ENCODE measurements at places on chromosomes 3 and 15.

DNA sequence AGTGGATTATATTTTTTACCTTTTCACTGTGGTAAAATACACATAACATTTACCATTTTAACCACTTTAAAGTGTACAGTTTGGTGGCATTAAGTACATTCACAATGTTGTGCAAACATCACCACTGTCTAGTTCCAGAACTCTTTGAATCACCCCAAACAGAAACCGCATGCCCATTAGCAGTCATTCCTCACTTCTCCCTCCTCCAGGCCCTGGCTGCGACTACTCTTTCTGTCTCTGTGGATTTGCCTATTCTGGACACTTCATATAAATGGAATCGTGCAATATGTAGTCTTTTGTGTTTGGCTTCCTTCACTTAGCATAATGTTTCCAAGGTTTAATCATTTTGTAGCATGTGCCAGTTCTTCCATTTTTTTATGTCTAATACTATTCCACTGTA is 409.8 kb downstream of the NTRK3 start:
- DNase-seq = no peak

DNA sequence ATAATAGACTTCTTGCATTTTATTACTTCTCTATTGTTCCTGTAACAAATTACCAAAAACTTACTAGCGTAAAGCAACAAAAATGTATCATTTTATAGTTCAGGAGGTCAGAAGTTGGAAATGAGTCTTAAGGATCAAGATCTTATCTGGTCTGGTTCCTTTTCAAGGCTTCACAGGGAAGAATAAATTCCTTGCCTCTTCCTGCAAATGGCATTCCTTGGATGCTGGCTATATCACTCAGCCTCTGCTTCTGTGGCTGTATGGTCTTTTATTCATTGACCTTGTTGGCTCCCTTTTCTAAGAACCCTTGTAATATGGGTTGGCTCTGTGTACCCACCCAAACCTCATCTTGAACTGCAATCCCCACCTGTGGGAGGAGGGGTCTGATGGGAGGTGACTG is 478.4 kb upstream of the THBS1 start:
- no peak for DNase-seq

GRCh38 chr3:171543759-171544300 is 83.6 kb upstream of the TNIK start:
- no peak for DNase-seq

GRCh38 chr3:8357859-8358258 is 143.8 kb upstream of the LMCD1 start:
- no peak for DNase-seq

DNA sequence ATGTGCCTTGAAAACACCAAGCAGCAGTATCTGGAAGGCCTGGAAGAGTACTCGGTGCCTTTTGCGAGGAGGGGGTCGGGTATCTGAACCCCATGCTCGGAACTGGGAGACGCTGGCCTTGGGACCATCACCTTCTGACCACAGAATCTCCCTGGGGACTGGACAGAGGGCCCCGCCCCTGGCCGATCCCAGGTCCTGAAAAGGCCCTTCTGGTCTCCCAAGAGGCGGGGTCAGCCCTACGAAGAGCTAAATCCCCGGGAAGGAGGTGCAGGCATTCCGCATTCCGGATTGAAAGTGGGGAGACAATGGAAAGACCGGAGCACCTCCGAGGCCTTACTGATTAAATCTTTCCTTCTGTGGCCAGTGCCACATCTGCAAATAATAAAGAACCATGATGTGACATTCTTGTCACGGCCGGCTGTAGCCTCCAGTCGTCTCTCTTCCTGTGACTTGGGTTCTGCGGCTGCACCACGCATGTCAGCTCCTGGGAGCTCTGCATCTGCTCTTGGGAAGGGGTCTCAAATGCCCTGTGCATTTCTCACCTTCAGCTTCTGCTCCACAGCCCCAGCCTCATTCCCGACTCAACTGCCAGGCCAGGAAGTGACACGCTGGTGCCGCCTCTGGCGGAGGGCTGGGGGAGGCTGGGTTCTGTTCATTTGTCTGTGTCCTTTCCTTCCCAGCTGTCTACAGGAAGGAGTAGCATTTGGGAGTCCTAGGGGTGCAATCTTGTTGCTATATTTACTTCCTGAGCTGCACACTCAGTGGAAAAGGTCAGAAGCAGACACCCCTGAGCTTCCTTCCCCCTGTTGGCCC is 173.5 kb downstream of the KLF13 start:
- no peak for DNase-seq

DNA sequence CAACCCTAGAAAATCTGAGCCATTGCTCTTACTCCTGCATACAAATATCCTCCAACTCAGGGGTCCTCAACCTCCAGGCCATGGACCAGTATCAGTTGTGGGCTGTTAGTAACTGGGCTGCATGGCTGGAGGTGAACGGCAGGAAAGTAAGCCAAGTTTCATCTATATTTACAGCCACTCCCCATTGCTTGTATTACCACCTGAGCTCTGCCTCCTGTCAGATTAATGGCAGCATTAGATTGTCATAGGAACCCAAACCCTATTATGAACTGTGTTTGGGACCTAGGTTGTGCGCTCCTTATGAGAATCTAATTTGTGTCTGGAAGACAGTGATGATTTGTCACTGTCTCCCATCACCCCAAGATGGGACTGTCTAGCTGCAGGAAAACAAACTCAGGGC is 246.5 kb upstream of the CDIN1 start:
- no peak for DNase-seq

DNA sequence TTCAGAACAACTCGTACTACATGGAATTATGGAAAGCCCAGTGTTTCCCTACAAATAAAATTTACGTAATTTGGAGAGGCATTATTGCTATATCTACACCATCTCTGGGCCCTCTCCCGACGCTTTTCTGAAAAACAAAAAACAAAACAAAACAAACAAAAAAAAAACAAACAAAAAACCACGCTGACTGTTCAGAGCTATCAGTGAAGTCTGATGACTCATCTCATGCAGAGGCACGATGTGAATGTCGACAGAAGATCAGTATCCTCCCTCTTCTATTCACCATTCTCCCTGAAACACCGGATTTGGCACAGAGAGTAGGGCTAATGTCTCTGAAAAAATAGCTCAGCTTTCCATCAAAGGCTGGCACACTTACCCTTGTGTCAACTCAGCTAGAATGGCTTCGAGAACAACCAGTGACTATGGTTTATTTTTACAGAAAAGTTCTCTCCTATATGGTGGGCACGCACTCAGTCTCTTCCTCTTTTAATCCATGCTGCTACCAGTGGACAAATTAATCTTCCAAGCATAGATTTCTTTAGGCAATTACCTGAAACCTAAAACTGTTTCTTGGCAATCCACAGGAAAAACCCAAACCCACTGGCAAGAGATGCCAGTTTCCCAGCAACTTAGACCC is 1.5 kb downstream of the CRBN start:
- no peak for DNase-seq

GRCh38 chr3:2873986-2874385 is 236.2 kb downstream of the IL5RA start:
- no peak for DNase-seq

DNA sequence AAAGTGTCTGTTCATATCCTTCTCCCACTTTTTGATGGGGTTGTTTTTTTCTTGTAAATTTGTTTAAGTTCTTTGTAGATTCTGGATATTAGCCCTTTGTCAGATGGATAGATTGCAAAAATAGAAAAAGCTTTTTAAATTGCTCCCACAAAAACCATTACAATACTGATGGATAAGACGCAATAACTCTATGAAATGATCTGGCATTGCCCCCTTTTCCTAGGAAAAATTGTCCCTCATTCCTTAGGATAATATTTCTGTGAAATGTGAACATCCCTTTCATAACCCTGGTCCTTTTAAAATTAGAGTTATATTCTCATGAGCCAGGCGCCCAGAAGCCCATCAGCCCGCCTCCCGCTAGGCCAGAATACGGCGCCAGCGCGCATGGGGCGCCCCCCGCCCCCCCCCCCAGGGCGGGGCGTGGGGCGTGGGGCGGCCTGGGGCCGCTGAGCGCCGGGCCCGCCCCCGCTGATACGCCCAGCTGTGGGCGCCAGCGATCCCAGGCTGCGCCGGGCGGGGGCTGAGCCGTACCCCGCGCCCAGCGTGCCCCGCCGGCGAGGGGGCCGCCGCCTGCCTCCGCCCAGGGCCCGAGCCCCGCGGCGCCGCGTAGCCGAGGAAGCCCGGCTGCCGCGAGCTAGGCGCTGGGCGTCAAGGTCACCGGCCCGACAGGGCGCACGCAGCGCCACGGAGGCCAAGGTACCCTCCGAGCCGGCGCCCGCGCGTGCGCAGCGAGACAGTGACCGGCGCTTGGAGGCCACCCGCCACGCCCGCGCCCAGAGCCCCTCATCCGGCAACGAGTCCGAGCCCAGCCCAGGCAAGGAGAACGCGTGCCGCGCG is 11.1 kb upstream of the ROPN1B start:
- DNase-seq = no peak

DNA sequence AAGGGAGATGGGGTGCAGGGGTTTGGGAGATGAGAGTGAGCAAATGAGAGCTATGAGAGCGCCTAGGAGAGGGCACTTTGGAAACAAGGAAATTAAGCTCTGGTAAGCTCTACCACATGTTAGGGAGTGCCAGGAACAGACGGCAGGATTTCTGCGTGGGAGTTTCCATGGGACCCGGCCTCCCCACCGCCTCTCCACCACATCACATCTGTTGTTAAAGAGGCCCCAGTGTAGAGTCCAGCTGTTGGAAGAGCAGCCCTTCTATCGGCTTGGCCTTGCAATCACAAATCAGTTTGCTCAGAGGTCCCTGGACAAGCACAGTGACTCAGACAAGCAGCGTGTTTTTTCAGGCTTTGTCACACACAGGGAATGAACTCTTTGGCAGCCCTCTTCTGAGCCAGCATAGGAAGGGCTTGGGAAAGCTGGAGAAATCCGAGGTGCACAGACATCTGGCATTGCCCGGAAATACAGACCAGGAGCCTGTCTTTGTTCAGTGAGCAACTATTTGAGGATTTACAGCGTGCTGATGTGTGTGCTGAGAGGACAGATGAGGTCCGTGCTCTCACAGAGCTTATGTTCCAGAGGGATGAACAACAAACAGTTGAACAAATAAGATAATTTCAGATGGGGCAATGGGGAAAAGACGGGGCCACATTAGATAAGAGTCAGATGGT is 370.6 kb upstream of the PROK2 start:
- DNase-seq = peak; percentile 35

- no peak for DNase-seq
Measured at GRCh38 chr15:70249616-70250015, 151.9 kb upstream of the TLE3 start.

DNA sequence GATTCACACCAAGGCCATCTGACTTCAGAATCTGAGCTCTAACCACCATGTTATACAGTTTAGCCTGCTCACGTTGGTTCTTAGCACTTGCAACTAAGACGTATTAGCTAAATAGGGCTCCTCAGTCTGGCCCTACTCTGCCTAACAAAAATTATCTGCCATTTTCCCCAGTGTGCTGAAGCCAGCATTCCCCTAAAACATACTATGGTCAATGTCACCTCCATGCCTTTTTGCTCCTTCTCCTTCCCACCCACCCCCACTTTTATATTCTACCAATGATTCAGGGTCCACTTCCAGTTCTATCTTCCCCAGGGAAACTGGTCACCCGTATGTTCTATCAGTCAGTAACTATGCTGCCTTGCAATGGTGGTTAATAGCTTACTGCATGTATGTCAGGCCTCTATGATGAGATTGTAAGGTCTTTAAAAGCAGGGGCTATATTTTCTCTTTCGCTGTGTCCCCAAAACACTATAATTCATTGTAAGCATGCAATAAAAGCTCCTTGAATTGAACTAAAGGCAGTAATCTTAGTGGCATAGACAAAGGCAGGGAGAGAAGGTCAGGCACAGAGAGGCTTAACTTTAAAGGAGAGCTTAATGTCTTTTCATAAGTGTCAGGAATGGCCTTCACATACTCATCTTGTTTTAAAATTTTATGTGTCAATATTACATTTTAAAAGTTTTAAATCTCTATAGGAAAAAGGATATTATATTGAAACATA is 23.3 kb downstream of the POPDC2 start:
- no peak for DNase-seq

- DNase-seq = no peak
Measured at GRCh38 chr3:15681668-15682067, 80.1 kb downstream of the BTD start.

- DNase-seq = no peak
Measured at GRCh38 chr3:23019596-23020300, 183.4 kb upstream of the UBE2E2 start.

GRCh38 chr3:174097686-174098085 is 700.1 kb downstream of the NLGN1 start:
- no peak for DNase-seq

- no peak for DNase-seq
Measured at GRCh38 chr3:21170964-21171363, 580.0 kb downstream of the ZNF385D start.

DNA sequence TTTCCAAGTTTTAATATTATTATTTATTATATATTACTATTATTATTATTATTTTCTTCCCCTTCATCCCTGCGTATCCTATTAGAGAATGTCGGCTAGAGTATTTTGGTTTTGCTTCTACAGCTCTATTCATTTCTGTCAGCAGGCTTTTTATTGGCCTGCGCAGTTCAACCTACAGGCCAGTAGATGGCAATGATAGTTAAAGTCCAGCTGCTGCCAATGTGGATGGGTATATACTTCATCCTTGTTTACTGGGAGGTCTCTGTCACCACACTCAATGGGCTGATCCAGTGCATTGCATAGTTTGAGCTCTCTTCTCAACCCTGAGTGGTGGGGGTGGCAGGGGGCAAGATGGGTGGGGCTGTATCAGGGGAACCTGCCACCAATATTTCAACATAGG is 799.8 kb downstream of the NSUN3 start:
- no peak for DNase-seq

- DNase-seq = no peak
Measured at GRCh38 chr3:4533489-4534443, 40.6 kb downstream of the ITPR1 start.

GRCh38 chr15:54033356-54033860 is 55.2 kb downstream of the UNC13C start:
- DNase-seq = no peak

DNA sequence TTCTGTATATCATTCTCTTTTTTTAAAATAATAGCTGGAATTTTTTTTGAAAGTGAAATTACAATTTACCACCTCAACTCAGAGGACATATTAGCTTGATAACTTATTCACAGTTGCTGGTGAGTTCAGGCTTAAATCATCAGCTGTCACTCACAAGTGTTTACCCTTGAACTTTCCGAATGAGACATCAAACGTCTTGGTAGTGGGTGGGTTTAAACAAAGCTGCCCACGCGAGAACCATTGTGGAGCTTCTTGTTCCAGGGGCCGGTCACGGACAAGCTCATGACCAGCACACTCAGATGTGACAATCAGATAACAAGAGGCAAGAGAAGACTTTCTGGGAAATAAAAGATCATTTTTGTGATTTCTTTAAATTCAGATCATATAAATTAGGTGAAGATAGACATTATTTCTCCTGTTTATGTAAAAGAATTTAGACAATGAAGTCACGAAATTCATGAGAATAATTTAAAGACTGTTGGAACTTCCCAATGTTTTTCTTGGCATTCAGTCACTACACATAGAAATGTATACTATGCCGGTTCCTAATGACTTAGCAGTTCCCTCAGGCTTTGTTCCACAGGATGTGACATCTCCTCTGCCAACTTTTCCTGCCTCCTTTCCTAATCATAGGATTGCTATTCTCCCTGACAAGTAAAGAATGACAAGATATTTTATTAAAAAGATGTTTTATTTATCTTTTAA is 29.3 kb downstream of the BTD start:
- DNase-seq = no peak

- DNase-seq = peak; percentile 27
Measured at GRCh38 chr3:37519661-37520060, 342.0 kb upstream of the CTDSPL start.

All from left ventricle myocardium inferior (tissue), 1 donor.